ENCODE measurements at places on chromosomes 2 and 18.

- no peak for DNase-seq
Observed at GRCh38 chr2:224410946-224411561, 9.1 kb upstream of the FAM124B start.

GRCh38 chr2:75896779-75897366 lies 186.2 kb upstream of the GCFC2 start:
- DNase-seq, result no peak

DNA sequence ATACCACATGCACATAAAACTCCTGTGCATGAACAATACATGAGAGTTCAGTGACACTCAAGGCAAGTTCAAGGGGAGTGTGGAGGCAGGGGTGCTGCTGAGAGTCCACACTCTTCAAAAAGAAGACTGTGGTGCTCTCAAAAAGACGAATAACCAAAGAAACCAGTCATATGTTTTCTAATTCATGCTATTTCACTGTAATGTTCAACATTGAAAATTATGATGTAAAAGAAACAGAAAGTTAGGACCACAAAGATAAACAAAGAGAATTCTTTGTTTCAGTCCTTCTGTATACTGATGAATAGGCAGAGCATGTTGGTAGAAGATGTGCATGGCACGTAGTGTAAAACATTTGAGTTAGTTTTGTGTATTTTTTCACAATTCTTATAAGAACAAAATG lies 864.2 kb upstream of the LRATD1 start:
- no peak for DNase-seq

DNA sequence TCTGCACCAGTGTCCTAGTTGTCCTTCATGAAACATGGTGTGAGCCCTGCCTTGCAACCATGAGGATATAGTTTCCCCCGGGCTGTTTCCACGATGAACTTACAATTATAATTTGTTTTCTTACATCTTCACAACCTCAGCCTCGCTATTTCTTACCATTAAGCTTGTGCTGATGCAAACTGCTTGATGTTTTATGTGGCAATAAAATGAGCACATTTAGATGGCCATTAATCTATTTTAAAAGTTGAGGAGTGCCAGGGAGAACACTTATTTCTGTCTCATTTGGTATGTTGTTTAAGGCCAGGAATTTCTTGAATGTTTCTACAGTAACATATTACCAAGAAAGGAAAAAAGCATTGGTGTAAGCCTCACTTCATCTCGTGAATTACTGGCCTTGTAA lies 214.5 kb upstream of the SLC8A1 start:
- DNase-seq, result no peak

DNA sequence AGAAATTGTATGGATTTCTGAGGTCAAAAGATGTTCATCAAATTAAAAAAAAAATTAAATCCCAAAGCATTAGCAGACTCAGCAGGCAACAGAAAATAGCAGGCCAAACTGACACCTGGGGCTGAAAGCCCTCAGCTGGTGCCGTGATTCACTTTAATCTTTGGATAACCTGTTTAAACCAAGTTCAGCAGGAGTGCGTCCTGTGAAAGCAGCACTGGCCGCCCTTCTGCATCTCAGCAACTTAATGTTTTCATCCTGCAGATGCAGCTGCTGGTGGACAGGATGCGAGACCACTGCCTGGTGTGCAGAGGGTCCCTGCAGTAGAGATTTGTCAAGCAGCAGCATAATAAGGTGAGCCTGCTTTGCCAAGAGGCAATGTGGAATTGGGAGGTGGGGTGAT lies 41.2 kb downstream of the CCDC68 start:
- DNase-seq, result no peak

Measured in CD4-positive, alpha-beta T cell treated with Interleukin-17A for 4 hours (primary cell).